ENCODE measurements at places on chromosomes 1 and 21.

- no peak for DNase-seq
Measured at GRCh38 chr1:178607718-178608408, 95.0 kb downstream of the TEX35 start.

DNA sequence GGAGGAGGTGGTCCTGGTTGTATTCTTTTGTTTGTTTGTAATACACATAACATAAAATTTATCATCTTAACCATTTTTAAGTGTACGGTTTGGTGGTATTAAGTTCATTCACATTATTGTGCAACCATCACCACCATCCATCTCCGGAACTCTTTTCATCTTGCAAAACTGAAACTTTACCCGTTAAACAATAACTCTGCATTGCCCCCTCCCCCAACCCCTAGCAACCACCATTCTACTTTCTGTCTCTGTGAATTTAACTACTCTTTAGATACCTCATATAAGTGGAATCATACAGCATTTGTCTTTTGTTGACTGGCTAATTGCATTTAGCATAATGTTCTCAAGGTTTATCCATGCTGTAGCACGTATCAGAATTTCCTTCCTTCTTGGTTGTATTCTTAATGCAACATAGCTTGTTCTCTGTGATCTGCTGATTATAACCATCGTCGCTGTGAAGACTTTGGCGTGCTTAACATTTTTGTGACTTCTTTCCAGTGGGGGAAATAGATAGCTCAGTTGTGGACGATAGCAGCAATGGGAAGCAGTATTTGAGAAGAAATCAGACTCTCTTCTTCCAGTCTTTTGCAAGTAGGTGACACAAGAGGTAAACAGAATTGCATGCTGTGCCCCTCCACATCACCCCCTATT lies 117.5 kb upstream of the HOOK1 start:
- DNase-seq, result no peak

GRCh38 chr1:29256394-29256793 lies 20.1 kb downstream of the PTPRU start:
- no peak for DNase-seq

- no peak for DNase-seq
Measured at GRCh38 chr1:166969074-166969677, 6.2 kb downstream of the ILDR2 start.

- no peak for DNase-seq
Measured at GRCh38 chr1:150196417-150196816, 39.5 kb downstream of the ANP32E start.

DNA sequence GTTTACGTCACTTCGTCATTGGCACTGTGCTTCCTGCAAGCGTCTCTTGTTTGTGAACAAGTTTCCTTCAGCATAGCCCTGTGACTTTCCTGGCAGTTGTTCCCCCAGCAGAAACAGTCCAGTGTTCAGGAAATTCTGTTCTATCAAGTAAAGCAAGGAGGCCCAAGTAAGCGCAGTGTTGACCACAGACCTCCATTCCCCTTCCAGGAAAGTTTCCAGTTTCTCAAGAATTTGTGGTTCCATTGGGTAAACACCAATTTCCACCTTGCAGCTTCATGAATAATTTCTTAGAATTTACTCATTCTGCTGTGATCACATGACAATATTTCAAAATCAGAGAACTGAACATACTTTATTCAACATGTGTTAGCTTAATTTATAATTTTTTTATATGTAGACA lies 88.5 kb upstream of the ETV3 start:
- no peak for DNase-seq

DNA sequence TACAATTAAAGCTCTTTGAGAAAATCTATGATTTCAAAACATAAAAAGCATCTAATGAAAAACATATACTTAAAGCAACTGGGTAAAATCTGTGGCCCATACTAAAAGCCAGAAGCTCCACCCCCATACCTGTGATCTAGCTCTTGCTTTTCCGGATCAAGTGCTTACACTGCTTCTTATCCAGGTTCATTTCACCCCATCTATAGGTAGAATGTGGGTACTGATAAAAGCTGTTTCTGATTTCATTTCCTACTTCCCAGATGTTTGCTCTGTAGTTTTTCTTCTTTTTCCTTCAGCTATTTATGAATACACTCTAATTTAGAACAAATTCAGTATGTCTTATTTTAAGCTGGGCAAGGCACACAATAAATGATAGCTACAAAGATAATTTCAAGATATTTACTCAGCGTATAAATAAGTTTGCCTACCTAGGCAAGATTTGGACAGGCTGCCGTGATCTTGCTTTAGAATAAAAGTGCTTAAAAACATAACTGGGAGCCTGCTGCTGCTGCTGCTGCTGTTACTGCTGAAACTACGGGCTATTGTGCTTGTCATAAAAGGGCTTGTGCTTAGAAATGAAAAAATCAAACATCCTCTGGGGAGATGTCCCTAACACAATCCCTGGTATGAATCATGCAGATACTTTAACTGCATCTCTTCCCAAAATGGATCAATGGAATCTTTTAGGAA lies 2.1 kb downstream of the SIPA1L2 start:
- DNase-seq, result no peak

DNA sequence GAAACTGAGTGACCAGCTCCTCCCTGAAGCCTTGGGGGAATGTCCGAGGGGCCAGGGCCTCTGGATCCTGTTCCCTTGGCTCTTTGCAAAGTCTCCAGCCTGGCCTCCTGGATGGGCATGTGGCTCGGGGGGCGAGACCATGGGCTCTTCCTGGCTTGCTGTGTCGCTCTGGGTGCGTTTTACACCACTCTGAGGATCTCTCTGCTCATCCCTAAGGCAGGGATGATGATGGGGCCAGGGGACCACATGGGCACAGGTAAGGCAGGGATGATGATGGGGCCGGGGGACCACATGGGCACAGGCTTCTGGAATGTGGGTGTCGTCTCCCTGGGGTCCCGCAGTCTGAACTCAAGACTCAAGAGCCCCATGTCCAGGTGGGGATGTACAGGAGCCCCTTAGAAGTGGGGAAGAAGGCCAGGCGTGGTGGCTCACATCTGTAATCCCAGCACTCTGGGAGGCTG lies 17.7 kb downstream of the TP73 start:
- no peak for DNase-seq

- DNase-seq, result no peak
Measured at GRCh38 chr1:162605225-162605927, 26.9 kb upstream of the DDR2 start.

DNA sequence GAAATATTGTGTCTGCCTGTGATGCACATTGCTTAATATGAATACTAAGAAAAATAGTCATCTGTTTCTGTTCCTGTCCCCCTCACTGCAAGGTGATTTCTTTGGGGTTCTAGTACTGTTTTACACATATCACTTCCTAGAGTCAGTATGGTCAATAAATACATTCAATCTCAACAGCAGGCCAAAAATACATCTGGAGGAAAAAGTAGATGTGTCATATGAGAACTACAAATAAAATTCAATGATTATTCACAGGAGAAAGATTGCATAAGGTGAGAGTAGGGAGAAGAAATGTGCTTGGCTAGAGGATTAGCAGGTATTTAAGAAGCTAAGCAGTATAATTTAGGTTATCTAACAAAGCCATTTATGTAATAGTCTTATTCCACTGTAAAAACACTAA lies 45.3 kb upstream of the SAMSN1 start:
- no peak for DNase-seq

DNA sequence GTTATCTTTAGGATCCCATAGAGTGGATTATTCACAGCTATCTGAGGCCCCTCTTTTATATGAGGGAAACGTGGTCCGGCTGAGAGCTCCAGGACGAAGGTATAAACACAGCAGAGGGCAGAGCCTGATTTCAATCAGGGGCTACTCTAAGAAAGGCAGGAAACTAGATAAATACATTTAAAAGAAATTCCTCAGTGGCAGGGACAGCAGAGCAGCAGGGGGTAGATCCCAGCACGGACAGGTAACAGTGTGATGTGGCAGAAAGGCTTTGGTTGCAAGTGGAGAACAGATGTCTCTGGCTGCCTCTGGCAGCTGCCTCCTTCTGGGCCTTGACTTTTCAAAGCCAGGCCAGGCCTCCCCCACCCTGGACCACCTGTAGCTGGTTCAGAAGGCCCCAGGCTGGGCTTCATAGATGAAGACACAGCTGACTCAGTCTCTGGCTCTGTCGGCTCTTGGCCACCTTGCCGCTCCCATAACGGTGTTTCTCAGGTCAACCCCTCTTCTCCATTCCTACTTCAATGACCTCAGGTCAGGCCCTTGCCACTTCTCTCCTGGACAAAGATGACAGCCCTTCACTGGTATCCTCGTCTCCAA lies 43.8 kb downstream of the FAM78B start:
- DNase-seq, result no peak

DNA sequence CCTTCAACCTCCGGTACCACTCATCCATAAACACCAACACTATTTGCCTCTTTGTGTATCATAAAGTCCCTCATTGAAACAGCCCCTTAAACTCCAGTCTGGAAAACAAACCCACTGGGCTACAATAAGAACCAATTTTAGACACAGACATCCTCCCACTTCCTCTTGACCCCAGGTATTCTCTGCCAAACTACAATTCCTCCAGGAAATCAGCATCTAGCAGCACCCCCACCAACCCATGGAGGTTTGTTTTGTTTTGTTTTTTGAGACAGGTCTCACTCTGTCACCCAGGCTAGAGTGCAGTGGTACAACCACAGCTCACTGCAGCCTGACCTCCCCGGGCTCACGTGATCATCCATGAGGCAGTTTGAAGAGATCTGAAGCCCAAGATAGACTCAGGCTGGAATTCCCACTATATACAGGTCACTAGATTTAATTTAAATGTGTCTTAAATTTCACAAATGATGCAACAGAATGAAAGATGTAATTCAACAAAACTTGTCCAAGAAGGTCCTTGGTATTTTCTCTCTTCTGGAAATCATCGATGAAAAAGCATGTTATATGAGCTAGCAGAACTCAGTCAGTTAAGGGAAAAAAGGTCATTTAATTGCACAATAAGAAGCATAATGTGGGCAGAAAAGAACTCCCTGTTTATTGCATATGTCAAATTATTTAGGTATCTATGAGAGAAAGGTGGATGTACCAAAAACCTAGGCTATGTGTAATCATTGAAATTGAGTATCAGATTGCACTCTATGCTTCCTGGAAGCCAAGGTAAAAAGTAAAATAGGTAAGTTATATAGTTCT lies 30.3 kb downstream of the TCP10L start:
- DNase-seq, result no peak

DNA sequence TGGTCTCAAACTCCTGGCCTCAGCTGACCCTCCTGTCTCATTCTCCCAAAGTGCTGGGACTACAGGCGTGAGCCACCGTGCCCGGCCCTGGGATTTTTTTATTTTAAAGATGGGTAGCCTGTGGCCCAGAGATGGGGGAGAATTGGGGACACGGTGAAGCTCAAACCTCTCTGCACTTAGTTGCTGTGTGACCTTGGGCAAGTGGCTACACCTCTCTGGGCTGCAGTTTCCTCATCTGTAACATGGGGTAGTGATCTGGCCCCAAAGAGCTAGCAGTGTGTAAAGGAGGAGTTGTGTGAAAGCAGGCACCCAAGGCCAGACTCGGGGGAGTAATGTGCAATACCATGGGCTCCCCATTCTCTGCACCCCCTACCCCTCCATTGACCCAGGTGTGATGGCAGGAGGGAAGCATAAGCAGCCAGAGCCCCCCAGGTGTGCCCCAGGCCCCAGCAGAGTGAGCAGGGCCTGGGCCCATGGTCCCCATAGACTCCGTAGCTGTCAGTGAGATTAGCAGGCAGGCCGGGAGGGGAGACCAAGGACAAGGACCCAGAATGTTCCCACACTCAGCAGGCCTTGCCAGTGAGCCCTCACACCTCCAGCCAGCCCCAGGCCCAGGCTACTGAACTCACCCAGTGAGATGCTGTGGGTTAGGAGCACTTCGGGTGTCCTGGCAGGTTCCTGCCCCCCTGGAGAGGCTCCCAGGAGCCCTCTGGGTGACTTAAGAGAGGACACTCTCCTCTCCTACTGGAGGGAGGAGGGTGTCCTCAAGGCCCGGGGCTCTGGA lies 17.9 kb downstream of the TNFRSF8 start:
- DNase-seq, result no peak

- no peak for DNase-seq
Measured at GRCh38 chr1:205639567-205639966, 7.8 kb upstream of the ELK4 start.

DNA sequence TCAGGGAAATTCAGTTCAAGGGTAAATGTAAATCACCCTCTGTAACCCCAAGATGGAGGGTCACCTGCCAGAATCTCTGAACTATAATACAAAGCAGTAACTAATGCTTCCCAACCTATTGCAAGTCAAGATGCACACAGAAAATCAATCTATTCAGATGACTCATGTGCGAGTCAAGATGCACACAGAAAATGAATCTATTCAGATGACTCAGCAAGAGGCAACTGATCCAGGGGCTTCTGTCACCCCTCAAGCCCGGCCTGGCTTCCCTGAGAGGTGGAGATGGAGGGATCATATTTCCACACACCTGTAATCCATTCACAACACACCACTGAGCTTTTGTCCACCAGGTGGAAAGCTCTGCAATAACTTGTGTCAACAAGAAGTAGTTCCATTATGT lies 17.4 kb upstream of the HIVEP3 start:
- DNase-seq, result no peak

DNA sequence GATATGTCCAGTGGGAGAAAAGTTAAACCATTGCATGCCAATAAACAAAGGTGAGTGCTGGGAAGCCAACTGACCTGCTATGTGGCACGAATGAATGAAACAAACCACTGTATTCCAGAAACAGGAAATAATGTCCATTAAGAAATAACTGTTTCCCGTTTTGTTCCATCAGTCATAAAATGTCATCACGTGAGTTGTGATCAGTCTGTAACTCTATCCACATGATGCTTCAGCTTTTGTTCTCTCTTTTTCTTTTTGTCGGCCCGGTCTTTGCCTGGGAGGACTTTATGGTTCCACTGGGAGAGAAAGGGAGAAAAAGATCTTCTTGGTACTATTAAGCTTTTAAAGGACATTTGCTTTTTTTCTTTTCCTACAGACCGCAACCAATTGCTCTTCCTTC lies 179.9 kb downstream of the TGFB2 start:
- DNase-seq, result no peak

GRCh38 chr1:34987018-34987417 lies 1.9 kb upstream of the TMEM35B start:
- no peak for DNase-seq

DNA sequence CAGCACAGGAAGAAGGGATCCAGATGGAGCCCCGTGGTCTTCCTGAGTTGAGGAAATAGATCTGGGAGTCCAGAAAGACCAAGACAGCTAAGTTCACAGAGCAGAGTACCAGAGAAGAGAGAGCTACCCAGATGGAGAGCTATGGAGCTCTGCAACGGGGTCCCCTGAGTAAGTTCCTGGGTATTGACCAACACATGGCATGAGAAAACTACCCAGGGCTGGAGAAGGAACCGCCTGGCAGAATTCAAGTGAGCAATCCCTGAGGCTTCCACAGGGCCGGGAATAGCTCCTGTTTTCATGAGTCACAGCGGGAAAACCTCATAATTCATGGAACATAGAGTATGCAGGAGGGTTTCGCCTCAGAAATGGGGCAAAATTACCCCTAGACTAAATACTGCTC lies 19.7 kb downstream of the STPG1 start:
- DNase-seq, result no peak

GRCh38 chr1:188889166-188889565 lies 1588.5 kb downstream of the BRINP3 start:
- DNase-seq, result no peak

- no peak for DNase-seq
Measured at GRCh38 chr1:200184196-200184595, 156.7 kb downstream of the NR5A2 start.

GRCh38 chr21:35512346-35512745 lies 463.2 kb upstream of the RUNX1 start:
- DNase-seq, result no peak

- DNase-seq, result no peak
Measured at GRCh38 chr1:76835203-76835602, 32.1 kb upstream of the ST6GALNAC5 start.

Measured in stimulated activated CD4-positive, alpha-beta T cell treated with anti-CD3 and anti-CD28 coated beads, Interleukin-4, amount 100 ng/mL, for 4 hours (primary cell).